ENCODE measurements at places on chromosomes 7 and 10.

- no peak for DNase-seq
These were observed 95.7 kb downstream of the CPED1 start for GRCh38 chr7:121084256-121084655.

DNA sequence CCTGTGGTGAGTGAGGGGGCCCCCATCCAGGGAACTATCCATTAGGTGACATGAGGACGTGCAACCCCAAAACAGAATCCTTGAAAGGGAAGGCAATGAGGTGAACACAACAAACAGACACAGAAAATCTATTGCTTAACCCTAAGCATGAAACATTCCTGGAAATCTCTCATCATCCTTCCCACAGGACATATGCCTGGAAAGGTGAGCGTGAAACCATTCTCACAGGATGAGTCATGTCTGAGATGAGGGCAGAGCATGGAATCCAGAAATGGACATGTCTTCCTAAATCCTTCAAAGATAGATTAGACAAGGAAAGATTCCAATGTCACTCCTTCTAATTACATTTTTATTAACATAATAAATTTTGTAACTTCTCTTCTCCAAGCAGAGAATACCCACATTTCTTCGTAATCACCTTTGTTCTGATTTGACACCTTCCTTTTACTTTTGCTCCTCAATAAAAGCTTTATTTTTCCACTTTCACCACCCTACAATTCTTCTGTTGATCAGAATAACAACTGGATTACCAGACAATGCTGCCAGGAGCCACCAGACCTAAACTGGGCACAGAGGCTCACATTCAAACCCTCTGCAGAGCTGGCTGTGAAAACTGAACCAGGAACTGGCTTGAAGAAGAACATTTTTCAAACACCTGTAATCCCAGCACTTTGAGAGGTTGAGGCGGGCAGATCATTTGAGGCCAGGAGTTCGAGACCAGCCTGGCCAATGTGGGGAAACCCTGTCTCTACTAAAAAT, 67.2 kb downstream of the COBL start:
- DNase-seq: no peak

GRCh38 chr10:14508725-14509124, 178.0 kb upstream of the FRMD4A start:
- no peak for DNase-seq

- DNase-seq: no peak
These were observed 128.6 kb downstream of the ZNF248 start for GRCh38 chr10:37728830-37729229.

DNA sequence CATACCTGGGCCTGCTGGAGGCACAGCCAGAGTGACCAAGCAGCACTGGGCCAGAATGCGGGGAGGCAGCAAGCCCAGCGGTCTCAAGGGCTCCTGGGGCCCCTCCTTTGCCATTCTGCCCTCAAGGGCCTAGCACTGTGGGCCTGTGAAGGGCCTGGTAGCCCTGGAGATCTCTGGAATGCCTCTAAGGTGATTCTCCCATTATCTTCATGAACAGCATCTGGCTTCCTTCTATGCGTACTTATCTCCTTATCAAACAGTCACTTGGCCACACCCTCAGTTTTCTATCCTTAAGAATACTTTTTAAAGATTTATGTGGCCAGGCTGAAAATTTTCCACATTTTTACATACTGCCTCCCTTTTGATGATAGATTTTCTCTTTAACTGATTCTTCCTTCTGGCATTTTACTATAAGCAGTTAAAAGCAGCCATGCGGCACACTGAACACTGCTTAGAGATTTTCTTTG, 67.5 kb upstream of the CCNY start:
- no peak for DNase-seq
